ENCODE measurements at places on chromosomes 16 and 17.

DNA sequence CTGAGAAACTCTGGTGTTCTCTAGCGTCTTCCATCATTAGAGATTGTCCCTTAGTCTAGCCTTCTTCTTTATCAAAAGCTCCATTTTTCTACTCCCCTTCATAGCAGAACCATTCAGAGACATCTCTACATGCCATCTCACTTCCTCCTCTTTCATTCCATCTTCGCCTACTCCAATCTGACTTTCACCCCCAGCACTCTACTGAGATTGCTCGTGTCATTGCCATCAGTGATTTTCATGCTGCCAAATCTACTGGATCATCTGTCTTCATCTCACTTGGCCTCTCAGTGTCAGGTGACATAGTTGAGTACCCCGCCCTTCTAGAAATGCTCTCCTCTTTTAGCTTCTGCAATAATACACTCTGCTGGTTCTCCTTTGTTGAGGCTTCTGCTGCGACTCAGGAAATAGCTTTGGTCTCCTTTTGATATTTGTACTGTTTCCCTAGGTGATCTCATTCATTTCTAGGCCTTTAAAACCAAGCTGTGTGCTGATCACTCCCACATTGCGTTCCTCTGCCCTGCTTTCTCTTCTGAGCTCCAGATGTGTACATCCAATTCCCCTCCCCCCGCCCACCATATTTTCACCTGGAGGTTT is 119.1 kb downstream of the FTO start:
- no peak for DNase-seq

DNA sequence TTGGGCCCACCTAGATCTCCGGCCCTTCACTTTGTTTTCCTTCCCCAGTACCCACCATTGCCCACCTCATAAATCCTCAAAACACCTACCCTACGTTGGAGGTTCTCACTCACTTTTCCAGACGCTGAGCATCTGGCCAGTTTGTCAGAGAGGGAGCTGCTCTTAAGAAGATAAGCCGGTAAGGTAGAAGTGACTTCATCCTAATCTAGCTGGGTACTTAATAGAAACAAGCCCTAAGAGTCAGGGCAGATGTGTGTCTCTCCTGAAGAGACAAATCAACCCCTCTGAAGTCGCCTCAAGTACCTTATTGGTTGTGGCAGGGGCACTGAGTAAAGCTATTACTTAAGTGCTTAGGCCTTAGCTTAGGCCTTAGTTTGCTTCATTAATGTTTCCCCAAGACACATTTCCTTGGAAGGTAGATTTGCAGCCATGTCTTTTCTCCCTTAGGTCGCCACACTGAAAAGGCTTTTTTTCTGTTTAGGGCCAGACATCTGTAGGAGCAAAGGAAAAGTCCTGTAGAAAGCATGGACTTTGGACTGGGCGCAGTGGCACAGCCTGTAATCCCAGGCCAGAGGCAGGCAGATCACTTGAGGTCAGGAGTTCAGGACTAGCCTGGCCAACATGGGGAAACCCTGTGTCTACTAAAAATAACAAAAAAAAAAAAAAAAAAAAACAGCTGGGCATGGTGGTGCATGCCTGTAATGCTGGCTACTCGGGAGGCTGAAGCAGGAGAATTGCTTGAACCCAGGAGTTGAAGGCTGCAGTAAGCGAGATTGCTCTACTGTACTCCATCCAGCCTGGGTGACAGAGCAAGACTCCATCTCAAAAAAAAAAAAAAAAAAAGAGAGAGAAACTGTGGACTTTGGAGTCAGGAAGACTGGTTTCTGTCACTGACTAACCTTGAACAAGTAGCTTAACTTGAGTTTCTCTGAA is 1.0 kb downstream of the TACO1 start:
- DNase-seq, result no peak

GRCh38 chr17:47729476-47729875 is 3.6 kb upstream of the TBX21 start:
- DNase-seq, result no peak

DNA sequence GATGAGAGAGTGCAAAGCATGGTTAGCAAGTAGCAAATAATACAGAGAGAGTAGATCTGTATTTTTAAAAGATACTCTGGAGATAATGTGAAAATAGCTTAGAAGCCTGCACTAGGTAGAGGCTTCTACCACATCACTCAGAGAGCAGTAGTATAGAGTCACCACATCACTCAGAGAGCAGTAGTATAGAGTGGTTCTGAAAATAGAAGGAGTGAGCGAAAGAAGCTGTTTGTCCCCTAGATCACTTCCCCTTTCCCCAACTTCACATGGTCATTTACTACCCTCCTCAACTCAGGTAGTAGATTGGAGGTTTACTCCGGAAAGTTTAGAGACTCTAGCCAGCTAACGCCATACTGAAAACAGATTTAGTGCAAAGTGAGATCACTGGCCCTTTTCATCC is 17.1 kb downstream of the DGKE start:
- no peak for DNase-seq

DNA sequence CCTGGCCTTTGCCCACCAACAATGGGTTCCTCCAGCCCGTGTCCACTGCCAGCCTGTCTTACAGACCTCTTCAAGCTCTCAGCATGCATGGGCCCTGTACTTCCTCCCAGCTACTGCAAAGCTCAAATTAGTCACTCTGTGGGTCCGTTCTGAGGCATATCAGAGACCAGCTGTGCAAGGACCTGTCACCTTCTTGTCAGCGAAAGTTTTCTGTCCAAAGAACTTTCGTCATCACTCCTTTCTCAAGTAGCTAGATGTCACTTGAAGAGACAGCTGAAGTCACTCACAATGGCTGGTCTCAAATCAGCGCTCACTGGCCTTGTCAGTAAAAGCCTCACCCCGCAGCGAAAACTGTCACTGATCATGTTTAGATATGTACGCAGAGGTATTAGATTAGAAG is 91.4 kb upstream of the DYNLRB2 start:
- DNase-seq, result no peak

DNA sequence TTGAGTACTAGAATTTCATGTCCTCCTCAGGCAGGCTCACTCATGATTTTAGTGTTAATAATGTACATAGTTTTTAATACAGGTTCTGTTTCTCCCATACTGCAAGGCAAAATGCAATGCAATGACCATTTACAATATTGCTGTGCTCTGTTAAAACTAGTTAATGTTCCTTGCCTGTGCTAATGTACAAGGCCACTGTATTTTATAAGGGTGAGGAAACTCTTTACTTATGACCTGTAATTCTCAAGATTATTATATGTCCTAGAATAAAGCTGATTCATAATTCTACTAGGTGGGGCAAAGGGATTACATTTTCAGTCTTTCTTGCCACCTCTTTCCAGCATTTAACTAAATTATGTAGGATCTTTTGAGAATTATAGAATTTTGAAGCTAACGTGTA is 19.4 kb downstream of the TMIGD1 start:
- DNase-seq, result no peak

DNA sequence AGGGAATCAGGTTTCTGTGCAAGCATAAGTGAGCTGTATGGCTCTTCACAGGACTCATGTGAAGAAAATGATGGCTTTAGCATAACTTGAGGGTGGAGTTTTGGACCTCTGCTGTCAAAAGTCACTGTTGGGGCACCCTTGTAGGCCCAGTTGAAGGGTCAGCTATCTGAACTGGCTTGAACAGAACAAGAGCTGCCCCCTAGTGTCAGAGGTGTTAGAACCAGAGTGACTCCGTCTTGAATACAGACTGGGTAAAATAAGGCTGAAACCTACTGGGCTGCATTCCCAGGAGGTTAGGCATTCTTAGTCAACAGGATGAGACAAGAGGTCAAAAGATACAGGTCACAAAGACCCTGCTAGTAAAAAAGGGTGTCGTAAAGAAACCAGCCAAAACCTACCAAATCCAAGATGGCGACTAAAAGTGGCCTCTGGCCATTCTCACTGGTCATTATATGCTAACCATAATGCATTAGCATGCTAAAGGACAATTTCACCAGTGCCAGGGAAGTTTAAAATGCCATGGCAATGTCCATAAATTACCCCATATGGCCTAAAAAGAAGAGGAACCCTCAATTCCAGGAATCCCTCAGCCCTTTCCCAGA is 484.0 kb upstream of the ERCC4 start:
- no peak for DNase-seq

GRCh38 chr16:82782715-82783251 is 156.0 kb downstream of the CDH13 start:
- no peak for DNase-seq

GRCh38 chr16:24778671-24779070 is 49.2 kb downstream of the TNRC6A start:
- DNase-seq, result no peak

GRCh38 chr16:75000481-75001081 is 1.8 kb downstream of the ZNRF1 start:
- DNase-seq, result no peak

- peak; percentile 57 for DNase-seq
Observed at GRCh38 chr17:63919311-63919723, 678 bp upstream of the GH1 start.

DNA sequence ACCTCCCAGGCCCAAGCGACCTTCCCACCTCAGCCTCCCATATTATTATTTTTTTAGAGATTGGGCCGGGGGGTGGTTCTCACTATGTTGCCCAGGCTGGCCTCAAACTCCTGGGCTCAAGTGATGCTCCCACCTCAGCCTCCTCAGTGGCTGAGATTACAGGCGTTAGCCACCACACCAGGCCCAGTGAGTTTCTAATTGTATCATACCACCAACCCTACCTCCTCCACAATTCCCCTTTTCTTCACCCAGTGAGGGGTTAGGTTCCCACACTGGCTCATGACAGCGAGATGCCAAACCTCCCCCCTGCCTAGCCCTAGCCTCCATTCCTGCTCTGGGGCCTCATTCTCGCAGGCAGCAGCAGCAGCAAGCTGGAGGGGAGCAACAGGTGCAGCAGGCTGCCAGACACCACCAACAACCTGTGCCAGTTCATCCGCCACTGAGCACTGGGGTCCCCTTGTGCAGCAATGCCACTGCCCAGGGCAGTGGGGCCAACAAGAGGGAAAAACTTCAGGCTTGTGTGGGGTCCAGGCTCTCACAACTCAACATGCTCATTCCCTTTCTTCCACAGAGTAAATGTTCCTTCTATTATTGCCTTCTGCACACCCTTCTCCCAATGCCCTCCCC is 9.1 kb downstream of the ATP6V0D1 start:
- no peak for DNase-seq

Data from activated CD4-positive, alpha-beta T cell treated with anti-CD3 and anti-CD28 coated beads for 1 hour (primary cell).